ENCODE measurements at places on chromosomes 6 and 20.

- DNase-seq: no peak
These were observed 70.1 kb downstream of the ISM1 start for GRCh38 chr20:13291157-13291556.

- DNase-seq: no peak
These were observed 86.8 kb downstream of the CDK19 start for GRCh38 chr6:110728501-110728900.

- DNase-seq: no peak
These were observed 25.5 kb downstream of the BANF2 start for GRCh38 chr20:17725094-17725835.

DNA sequence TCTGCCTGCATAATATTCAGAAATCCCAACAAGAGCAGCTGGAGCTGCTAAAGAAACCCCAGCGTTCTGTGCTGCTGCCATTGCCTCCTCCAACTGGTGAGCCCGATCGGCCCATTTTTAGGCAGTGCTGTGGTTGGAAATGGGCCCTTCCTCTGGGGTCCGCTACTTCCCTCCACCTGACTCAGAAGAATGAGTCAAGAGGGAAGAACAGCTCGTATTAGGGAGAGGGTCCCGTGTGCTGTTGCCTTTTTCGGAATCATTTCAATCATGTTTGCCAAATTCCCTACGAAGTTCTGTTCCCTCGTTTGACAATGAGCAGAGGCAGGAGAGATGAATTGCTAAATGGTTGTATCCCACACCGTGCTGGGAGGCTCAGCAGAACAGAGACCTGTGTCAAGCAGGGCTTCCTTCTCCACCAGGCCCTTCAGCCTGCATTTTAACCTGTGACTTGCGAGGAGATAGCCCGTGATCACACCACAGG lies 38.4 kb downstream of the THBS2 start:
- DNase-seq: no peak

- no peak for DNase-seq
These were observed 67.2 kb upstream of the NNAT start for GRCh38 chr20:37453836-37454235.

- DNase-seq: no peak
These were observed 397.8 kb downstream of the LAMA2 start for GRCh38 chr6:129280749-129281148.

GRCh38 chr20:43909720-43910119 lies 4.9 kb upstream of the TOX2 start:
- DNase-seq: no peak

Data from activated CD4-positive, alpha-beta T cell treated with anti-CD3 and anti-CD28 coated beads for 1 hour (primary cell).